Cerebellar cortex (tissue), 1 donor: ENCODE measurements at places on chromosomes 2 and 18.

DNA sequence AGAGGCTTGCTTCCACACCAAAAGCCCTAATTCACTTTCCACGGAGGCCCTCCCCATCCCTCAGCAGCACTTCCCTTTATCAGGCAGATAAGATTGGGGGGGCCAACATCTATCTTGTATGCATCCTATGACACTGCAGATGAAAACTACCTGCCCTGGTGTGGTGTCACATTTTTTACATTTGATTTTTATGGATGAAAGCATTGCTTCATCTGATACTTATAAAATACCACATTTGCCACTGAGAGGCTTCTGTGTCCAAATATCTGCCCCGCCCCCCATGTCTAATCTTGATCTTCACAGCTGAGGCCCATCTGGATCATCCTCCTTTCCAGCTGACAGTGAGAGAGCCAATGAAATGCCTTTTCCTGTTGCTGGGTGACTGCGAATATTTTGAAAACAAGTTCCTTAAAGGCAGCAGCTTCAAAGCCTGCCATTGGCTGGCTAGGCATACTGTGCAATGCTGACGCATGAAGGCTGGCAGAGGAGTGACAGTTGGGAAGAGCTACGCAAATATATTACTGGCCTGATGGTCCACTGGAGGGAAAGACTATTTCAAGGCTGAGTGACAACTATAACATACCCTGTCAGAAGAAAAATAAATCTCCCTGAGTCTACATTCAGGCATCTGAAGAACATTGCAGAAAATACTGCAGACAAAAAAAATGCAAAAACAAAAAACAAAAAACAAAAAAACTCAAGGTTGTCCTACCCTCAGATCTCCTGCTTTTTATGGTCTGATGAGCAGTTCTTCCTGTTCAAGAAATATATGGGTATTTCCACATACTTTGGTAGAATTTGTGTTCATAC lies 318.7 kb downstream of the PDE11A start:
- peak; percentile 76 for DNase-seq

DNA sequence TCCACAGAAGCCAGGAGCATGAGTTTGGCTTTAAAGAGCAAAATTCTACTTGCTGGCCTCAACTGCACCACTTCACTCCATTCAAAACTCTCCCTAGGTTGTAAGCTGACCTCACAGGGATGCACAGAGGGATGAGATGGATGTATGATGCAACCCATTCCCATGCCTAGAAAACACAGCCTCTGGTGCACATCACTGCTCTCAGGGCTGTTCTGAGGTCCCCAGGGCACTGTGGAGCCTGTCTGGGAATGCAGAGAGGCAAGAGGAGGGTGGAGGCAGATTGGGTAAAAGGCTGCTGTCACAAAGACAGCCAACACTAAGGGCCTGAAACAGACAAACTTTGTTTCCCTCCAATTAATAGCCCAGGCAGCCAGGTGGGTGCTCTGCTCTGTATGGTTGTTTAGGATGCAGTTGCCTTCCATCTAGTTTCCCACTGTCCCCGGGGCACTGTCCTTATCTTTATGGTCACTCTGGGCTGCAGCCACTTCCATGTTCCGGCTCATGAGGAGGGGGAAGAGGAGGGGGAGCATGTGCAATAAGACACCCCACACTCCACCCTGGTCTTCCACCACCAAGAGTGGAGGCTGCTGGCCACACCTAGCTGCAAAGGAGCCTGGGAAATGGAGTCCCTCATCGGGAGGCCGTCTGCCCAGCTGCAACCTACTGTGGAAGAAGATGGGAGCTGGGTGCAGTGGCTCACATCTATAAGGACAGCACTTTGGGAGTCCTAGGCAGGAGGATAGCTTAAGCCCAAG lies 7.0 kb downstream of the GPR45 start:
- DNase-seq = no peak

- peak; percentile 17 for DNase-seq
Measured at GRCh38 chr18:12092398-12093229, 1.0 kb upstream of the ANKRD62 start.

- no peak for DNase-seq
Measured at GRCh38 chr18:62715436-62715758, at the start of gene PHLPP1. PHLPP1 (plus strand) TSS chr18:62715541; CDS start chr18:62715684, 143 bp downstream.

GRCh38 chr18:55839343-55839742 lies 251.4 kb upstream of the TCF4 start:
- no peak for DNase-seq

- no peak for DNase-seq
Measured at GRCh38 chr18:6521803-6522418, 107.2 kb upstream of the L3MBTL4 start.

DNA sequence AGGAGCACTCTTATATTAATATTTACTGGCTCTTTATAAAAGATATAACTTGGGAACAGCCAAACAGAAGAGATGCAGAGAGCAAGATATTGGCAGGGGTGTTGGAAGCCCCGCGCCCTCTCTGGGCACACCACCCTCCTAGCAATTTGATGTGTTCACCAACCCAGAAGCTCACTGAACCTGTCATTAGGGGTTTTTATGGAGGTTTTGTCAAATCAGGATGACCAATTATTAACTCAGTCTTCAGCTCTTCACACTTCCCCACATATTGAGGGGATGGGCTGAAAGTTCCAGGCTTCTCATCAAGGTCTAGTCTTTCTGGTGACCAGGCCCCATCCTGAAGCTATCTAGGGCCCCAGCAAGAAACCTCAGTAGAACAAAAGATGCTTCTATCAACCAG lies 10.9 kb upstream of the INO80D start:
- no peak for DNase-seq

DNA sequence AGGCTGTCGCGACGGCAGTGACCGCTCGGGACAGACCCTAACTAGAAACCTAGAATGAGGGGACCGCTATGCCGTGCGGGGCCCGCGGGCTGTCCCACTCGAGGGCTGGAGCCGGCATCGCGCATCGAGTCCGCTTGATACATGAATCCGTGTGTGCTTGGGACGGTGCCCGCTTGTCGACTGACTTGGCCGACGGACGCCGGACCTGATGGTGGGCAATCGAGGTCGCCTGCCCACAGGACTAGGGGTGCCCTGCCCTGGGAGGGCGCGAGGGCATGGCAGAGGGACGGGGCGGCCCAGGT lies 749 bp upstream of the PTMA start:
- no peak for DNase-seq

DNA sequence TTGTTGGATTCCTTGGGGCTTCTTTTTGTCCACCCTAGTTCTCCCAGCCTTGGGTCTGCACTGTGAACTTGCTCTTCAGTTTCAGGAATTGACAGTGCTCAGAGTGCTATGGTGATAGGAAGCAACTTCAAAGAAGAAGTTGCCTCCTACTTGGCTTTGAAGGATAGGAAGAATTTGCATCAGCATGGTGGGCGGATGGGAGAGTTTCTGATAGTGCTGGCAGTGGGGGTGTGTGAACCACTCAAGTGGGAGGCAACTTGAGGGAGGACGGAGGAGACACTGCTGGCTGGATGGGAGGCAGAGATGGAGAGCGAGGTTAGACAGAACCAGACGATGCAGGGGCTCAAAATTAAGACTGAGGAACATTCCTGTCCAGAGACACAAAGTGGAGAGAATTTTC lies 164.4 kb upstream of the SKOR2 start:
- no peak for DNase-seq

DNA sequence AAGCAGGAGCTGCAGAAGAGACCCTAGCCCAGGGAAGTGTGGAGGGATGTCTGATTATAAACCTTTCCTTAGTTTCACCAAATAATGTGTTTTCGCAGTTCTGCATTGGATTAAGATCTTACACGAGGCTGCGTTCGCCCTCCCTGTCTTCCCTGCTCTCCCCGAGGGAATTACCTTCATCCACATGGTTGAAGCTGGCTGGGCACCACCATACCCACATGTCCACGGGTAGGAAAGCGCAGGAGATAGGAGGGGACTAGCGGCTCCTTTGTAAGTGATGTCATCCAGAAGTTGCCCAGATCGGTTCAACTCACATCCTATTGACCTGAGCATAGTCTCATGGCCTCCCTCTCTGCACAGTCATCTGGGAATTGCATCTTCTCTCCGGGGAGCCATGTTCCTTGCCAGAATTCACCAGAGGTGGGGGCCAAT lies 1.1 kb downstream of the TTL start:
- DNase-seq = peak; percentile 36

- DNase-seq = no peak
Measured at GRCh38 chr18:48136827-48137373, 206.4 kb upstream of the SMAD2 start.

DNA sequence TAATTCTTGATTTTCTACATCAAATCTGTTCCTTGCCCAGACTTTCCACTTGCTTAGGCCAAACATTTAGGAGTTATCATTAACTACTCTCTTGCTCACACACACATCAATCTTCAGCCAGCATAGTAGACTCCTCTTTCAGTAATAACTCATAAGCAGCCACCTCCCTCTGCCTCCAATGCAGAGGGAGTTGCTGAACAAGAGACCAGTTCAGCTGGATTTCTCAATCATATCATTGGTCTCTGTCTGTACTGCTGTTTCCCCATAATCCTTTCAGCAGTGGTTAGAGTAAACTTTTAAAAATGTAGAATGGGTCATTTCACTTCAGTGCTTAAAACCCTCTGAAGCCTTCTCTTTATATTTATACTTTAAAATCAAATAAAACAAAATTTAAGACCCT lies 112.9 kb downstream of the SLC39A10 start:
- no peak for DNase-seq

GRCh38 chr2:217685255-217685605 lies 317.6 kb downstream of the TNS1 start:
- DNase-seq = no peak

DNA sequence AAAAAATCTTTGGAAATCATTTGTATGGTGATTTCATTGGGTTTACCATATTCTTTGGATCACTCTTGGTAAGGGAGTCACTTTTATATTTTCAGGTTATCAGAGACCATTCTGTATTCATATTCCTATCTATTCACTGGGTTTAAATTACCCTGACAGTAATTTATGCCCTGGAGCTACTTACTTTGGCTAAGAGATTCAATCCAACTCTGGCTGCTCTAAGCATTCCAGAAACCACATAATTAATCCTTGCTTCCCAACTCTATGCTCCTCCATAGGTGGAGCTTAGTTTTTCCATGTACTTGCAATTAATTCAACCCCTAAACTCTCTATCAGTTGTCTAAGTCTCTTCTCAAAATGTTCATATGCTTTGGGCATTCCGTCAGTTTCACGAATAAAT lies 336.3 kb downstream of the AGPS start:
- no peak for DNase-seq

DNA sequence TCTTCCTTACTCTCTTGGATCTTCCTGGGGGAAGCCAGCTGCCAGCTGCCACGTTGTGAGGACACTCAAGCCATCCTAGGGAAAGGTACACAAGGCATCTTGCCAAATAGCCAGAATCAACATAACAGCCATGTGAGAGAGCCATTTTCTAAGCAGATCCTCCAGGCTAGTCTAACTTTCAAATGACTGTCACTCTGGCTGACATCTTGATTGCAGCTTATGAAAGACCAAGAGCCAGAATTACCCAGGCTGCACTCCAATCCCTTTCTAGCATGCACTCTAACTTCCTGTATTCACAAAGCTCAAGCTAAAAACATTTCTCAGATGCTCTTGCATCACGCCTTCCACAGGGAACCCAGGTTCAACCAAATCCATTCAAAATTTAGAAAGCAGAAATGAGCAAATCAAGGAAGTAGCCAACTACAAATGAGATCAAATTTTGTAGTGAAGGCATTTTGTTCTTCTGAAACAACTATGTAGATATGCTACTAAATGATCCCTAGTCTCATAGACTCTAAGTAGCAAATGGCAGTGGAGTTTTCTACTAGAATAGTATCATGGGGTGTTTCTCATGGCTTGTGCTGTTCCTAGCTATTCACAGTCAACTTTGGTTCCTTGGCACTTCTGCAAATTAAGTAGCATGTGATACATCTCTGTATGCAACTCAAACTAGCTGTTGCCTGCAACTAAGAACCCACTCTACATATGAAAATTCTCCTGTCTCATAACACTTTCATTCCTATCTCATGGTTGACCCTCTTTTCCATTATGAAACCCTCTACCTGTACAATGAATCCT lies 281.9 kb downstream of the ZEB2 start:
- peak; percentile 3 for DNase-seq

GRCh38 chr2:126676221-126677175 lies 20.5 kb downstream of the GYPC start:
- no peak for DNase-seq

GRCh38 chr18:22816266-22817176 lies 116.6 kb upstream of the RBBP8 start:
- DNase-seq = no peak

DNA sequence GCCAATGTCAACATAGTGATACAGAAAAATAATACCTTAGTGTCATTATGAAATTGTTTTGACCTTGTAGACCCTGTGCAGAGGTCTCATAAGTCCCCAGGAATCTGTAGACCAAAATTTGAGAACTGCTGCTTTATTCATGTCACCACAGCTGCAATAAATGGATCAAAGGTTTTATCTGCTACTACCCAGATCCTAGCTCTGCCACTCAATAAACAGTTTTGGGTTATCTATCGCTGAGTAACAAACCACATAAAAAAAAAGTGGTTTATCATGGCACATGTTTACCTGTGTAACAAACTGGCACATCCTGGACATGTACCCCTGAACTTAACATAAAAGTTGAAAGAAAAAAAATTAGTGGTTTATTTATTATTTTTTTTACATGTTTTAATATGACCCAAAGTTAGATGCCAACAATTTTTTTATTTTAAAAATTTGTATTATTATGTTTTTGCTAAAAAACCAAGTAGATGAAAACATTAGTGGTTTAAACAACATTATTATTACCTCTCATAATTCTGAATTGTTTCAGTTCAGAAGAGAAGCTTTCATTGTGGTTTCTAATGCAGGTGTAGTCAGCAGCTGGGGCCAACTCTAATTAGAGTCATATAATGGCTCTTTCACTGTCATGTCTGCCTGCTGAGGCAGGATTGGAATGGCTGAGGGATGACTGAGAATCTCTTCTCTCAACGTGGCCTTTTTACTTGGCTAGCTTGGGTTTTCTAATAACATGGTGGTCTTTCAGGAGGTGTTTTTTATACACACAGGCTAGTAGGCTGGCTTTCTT lies 103.3 kb upstream of the SLC38A11 start:
- no peak for DNase-seq

- no peak for DNase-seq
Measured at GRCh38 chr2:165003443-165004130, 48.3 kb upstream of the SLC38A11 start.

GRCh38 chr2:8529706-8530277 lies 152.1 kb upstream of the ID2 start:
- no peak for DNase-seq

DNA sequence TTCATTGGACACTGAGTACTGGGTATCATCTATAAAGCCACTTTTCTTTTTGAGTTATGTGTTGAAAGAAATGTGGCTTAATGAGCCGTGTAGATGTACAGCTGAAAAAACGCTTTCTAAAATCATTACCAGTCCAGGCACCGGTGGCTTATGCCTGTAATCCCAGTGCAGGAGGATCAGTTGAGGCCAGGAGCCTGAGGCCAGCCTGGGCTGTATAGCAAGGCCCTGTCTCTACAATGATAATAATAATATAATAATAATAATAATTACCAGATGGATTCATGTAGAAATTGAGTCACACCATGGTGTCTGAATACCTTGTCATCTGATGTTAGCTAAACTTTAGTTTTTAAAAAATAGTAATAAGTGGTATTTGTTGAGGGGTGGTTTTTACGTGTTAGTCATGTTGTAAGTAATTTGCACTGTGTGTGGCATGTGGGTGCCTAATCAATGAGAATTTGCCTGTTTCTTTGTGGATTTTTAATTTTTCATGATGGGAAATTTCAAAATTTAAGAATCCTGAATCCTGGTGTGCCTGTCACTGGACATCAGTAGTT lies 30.1 kb downstream of the NCK2 start:
- DNase-seq = no peak
